CD4-positive, alpha-beta memory T cell (primary cell): ENCODE measurements at places on chromosomes 2 and 18. TPM values are rescaled to one million over a fixed set of nuclear protein-coding genes. Genes with fewer than 3 reads are reported as not detected.

Gene SLC23A3
- total RNA-seq: 12.1 TPM

GRCh38 chr2:8379549-8379948 lies 302.3 kb upstream of the ID2 start:
- no peak for DNase-seq

Gene AGXT
- total RNA-seq: not detected

GRCh38 chr2:228102949-228103348 lies 78.5 kb downstream of the SPHKAP start:
- no peak for DNase-seq

Gene OR6B2
- not detected for total RNA-seq

- no peak for DNase-seq
Observed at GRCh38 chr2:43111788-43112554, 114.4 kb downstream of the ZFP36L2 start.

DNA sequence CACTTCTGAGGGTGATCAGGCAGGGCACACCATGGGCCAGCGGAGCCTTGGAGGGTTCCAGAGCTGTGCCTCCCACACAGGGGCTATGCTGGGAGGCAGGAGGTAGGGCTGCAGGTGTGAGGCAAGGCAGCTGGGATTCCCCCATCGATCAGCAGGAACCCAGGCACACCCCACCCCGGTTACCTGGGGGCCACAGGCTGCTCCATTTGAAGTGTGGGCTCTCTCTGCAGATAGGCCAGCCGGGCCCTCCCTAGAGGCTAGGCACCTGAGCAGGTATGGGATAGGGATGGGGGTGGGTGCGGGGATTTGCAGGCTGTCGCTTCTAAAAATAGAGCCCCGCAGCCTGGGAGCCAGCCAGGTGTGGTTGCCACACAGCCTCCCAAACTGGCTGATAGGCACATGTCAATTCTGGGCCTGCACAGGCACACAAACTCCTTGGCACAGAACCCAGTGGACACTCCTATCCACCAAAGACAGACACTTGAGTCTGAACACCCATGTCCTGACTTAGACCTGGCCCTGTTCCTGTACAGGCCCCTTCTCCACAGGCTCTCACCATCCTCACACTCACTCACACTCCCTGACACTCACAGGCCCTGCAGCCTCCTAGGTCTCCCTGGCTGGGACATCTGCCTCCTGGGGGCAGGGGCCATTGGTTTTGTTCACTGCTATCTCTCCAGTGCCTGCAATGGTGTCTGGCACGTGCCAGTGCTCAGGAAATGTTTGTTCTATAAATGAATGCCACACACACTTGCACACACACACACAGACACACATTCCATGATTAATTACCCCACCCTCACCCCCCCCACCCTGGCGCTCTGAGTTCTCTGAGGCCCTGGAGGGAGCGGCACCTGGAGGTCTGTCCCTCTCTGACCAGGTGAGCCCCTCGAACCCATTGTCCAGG lies 73.4 kb downstream of the ZFP36L2 start:
- no peak for DNase-seq

- DNase-seq: no peak
Observed at GRCh38 chr18:7871560-7872456, 304.7 kb downstream of the PTPRM start.

DNA sequence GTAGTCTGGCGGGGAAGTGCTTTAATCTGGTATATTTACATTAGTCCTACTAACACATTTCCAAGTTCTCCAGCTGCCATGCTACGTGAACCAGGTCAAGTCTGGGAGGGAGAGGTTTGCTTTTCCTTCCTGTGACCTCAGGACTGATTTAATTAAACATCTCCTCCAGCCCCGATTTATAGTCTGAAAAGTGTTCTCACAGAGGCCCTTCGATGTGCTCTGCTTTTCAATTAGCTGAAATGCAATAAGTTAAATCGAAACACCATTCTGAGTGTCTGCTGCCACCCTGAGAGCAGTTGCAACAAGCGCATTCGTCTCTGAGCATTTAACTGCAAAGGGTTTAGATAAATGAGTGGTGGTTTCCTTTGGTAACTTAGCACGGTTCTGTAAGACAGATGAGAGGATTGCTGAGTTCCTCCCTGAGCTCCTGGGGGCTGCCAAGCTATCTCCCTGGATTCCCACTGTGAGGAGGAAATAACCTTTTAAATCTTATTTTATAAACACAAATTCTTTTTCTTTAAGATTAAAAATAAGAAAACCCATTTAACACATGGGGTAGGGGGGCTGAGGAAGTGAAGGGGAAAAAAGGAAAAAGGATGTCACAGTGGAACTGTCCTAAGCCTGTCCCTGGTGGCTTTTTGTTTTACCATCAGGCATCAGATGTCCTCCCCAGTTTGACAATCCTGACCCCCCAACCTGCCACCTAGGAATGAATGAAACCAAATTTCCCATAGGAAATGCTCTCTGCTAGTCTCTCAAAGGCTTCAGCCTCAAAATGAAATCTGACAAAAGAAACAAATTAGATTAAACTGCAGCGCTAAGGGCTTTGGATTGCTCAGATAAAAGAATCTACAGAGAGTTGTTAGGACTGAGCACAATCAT lies 56.5 kb upstream of the CREB1 start:
- peak; percentile 22 for DNase-seq

DNA sequence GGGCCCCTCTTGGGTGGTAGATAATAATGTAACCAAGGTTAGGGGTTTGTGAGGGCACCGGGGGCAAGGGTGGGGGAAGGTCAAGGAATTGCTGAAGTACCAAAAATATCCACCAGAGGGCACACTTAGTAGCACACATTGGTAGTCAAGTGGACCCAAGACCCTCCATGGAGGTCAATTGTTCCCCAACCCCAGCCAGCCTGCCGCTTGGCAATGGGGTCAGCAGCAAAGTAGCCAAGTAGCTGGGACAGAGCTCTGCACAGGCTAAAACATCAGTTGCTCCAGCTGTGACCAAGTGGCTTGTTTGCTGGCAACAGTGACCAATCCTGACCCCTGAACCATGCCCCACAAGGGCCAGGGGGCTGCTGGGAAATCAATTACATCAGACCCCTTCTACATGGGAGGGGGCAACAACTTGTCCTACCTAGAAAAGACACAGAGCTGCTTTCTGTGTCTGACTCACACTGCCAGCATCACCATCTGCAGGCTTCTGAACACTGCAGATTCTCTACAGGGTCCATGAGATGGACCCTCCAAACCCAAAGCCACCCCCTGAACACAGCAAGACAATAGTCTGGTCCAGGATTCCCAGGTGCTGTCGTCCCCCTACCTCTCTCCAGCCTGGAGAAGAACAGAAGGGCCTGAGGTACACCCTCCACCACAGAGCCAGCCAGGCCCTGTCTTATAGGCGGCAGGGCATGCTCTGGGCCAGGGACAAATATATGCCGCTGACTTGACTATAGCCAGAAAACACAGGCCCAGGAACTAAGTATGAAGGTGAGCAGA lies 76.0 kb downstream of the EMX1 start:
- DNase-seq: peak; percentile 47

DNA sequence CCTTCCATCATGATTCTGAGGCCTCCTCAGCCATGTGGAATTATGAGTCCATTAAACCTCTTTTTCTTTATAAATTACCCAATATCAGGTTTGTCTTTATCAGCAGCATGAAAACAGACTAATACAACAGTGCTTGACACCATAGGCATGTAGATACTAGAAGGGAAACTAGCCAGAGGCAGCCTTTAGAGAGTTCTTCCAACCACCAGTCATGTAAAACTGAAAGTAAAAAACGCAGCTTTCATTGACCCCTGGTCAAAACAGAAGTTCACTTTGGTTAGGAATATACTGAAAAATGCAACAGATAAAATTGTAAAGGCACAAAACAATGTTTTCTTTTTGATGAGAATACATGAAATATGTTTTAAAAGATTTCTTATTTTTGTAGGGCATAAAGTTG lies 122.8 kb upstream of the L3MBTL4 start:
- DNase-seq: no peak
